WTC11 (cell line): ENCODE measurements at places on chromosomes 16 and 17.
A peak's percentile ranks its signal among the peaks of the same experiment; 100 is the strongest.

DNA sequence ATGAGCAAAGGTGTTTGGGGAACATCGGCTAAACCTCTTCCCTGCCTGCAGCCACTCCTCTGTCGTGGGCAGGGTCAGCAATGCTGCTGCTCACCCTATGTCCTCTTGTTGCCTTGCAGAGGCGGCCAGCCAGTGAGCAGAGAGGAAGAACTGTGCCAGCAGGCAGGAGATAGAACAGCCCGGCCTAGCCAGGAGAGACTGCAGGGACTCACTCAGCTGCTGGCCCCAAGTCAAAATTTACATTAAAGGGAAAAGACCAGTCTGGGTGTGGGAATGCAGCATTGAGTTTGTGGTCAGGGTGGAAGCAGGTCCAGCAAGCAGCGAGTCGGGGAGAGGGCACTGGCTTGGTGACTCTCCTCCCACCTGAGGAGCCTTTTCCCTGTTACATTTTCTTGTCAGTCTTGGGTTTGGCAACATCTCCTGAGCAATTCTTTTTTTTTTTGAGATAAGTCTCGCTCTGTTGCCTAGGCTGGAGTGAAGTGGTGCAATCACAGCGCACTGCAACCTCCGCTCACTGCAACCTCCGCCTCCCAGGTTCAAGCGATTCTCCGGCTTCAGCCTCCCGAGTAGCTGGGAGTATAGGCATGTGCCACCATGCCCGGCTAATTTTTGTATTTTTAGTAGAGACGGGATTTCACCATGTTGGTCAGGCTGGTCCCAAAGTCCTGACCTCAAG is 22.7 kb downstream of the LIG3 start:
- DNase-seq, result no peak

DNA sequence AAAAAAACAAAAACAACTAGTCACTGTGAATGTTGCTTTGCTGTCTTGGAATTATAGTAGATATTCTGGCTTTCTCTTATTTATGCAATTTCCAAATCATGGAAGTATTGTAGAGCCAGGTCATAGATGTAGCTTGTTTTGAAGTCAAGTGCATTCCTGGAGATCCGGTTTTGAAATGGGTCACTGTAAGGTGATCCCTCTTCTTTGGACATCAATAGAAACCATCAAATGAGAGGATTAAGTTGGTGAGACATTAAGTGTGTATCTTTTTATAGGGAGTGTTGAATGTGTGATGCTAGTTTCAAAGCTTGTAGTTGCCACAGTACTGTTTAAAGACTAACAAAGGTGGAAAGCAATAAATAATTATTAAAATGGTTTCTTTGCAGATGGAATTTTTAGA is 4.5 kb downstream of the PRKAR1A start:
- DNase-seq, result no peak

DNA sequence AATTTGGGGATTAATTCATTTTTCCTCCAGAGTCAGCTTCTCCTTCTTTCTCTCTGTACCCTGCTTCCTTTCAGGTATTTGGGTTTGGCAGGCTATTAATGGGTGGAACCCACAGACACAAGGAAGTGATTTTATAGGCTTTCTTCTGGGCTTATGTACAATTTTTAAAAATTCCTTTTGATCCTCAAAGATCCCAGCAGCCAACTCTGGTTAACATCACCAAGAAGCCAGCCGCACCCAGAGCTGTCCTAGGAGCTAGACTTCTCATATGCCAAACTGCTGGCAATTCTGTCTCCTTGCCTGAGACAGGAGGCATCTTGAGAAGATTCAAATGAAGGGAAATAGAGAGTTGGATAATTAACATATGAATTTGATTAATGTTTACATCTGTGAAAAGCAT is 47.2 kb upstream of the ELAC2 start:
- no peak for DNase-seq

DNA sequence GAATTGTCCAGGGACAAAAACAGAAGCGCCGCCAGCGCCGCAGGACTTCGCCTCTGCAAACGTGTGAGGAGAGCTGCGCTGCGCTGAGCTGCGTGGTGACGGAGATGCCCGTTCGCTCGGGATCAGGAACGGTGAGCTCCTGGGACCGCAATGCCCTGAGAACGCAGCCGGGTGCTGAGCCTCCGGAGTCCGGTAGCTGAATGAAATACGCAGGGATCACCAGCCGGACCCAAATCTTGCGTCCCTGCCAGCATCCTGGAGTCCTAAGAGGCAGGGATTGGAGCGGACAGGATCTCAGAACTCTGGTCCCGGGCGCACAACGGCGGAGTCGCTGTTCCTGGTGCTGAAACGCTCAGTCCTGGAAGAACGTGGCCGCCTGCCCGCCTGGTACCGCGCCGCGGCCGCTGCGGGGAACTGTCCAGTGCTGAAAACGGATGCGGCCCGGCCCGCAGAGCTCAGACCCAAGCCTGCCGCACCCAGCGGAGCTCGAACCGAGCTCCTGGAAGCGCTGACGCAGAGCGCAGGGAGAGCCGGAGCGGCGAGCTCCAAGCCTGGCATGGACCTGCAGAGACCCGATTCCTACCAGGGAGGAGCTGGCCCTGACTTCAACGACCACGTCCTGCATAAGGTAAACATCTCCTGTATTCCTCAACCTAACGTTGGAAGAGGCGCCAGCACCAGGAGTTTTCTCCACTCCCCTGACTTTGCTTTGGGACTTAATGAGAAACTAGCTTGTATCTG is 41.5 kb downstream of the CD300LF start:
- DNase-seq, result peak; percentile 97

DNA sequence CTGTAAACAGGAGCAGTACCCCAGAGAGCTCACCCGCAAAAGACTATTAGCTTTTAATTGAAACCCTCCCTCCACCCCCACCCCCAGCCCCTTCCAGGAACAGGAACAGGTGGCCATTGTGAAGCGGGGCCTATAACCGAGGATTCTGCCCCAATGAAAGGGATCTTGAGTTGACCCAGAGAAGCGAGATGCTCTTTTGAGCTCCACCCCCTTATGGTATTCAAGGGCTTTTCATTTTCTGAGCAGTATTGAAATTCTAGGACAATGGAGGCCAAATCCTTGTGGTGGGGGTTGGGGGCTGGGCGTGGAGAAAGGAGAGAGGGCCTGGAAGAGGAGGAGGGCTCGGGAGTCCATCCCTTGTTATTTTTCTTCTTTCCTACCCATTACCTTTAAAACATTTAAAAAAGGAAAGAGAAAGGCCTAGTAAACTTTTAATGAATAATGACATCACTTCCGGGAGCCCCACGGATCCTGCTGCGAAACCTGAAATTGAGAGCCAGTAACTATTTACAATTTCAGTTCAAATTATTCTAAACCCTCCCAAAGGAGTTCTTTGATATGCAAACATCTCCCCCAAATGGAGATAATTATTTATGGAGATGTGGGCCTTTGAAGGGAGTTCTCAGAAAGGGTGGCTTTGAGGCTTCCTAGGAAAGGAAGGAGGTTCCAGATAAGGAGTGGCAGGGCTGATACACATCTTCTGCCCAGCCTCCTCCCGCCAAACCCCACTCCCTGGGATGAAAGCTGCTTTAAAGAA is 30.5 kb downstream of the HS3ST3B1 start:
- DNase-seq, result peak; percentile 18

DNA sequence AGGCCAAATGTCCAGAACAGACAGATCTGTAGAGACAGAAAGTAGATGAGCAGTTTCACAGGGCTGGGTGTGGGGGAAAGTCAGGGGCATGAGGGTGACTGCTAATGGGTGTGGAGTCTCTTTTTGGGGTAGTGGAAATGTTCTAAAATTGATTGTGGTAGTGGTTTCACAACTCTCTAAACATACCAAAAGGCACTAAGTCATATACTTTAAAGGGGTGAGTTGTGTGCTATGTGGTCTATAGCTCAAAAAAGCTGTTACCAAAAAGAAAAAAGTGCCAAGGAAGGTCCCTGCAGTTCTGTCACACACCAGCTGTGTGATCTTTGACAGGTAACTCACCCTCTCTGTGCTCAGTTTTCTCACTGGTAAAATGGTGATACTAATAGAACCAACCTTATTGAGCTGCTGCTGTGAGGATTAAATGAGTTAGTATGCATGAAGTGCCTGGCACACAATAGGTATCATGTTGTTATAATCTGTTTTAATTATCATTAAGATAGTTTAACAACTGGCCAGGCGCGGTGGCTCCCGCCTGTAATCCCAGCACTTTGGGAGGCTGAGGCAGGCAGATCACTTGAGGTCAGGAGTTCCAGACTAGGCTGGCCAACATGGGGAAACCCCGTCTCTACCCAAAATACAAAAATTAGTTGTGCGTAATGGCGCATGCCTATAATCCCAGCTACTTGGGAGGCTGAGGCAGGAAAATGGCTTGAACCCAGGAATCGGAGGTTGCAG is 10.3 kb downstream of the ITGAX start:
- DNase-seq, result no peak

DNA sequence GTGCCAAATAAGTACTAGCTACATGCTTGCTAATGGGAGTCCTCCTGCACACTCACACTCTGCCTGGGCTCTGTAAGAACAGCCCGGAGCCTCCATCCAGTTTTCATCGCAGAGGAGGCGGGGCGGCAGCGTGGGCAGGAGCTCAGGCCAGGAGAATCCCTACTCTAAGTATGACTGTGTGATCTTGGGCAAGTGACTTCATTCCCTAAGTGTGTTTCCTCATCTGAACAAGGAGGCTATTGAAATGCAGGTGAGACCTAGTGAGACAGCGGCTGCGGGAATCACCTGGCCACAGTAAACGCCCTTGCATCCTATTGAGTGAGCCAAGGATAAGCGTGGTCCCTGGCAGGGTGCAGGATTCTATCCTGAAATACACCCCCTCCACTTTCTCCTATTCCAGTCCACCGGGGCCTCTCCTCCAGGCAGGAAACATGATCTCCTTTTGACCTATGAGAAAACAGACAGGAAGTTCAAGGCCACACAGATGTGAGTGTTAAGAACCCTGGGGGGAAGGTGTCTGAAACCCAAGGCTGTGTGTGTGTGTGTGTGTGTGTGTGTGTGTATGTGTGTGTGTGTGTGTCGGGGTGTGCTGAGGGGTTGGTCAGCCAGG is 5.2 kb upstream of the RAI1 start:
- DNase-seq, result peak; percentile 37

GRCh38 chr16:29663016-29663806 is at the start of gene SPN:
SPN (plus strand) TSS chr16:29663247; CDS start chr16:29663729, 482 bp downstream.
- no peak for DNase-seq

DNA sequence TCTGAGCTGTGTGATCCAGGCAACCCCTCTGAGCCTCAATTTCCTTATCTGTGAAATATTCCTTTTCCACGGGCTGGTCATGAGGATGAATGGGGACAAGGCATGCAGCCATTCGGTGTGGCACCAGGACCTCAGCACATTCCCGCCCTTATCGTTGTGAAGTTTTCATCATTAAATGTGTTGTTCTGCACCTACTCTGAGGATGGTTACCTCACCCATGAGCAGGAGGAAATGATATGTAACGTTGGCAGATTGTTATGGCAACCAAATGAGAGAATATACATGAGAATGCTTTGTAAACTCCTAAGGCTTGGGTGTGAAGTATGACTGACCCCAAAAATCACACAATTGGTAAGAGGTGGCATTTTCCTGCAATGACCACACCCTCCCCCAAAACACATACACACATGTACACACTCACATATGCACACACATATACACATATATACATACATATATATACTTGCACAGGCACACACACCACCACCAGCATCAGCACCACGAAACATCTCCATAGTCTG is 39.5 kb downstream of the SMARCE1 start:
- DNase-seq, result no peak

GRCh38 chr16:85998868-85999729 is 100.1 kb downstream of the IRF8 start:
- DNase-seq, result no peak

GRCh38 chr16:14539631-14540030 is 90.4 kb downstream of the PARN start:
- DNase-seq, result no peak

DNA sequence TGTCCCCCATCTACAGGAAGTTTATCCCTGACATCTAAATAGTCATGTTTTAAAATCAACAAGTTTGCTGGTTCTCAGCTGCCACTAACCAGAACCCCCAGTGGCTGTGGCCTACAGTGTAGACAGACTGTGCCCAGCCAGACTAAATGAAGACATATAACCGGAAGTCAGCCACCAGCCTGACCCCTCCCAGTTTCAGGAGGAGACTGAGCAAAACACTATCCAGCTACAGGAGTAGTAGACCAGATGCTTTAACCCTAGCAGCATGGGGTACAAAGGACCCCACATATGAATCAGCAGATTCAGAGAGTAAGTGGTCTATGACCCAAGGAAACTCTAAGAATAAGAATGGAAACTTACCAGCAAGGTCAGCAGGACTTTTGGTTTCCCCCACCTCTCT is 83.4 kb downstream of the HIC1 start:
- DNase-seq, result no peak

GRCh38 chr17:55286681-55287589 is 22.2 kb downstream of the HLF start:
- no peak for DNase-seq

GRCh38 chr17:41575336-41575735 is 3.5 kb upstream of the KRT9 start:
- no peak for DNase-seq

DNA sequence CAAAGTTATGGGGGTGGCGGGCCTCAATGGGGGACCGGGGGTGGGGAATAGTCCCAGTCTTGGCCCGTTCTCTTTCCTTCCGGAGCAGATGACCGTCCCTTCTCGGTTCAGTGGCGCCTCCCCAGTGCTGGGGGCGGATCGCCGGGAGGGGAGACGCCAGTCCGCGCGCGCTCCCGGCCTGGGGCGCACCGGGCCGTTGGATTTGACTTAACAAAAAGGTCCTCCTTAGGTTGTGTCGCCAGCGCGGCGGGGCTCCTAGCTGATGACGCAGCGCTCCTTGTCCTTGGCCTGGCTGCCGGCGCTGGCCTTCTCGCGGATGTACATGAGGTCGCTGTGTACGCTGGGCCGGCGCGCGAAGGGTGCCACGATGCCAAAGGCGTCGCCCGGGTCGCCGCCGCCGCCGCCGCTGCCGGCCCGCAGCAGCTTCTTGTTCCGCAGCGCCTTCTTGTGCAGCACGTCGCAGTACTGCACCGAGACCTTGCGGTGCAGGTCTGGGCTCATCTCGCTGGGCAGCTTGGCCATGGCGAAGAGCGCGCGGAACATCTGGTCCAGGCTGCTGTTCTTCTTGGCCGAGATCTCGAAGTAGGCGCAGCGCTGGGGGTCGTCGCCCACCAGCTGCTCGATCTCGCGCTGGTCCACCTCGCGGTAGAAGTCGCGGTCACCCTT is 1.2 kb downstream of the RASD1 start:
- peak; percentile 69 for DNase-seq

DNA sequence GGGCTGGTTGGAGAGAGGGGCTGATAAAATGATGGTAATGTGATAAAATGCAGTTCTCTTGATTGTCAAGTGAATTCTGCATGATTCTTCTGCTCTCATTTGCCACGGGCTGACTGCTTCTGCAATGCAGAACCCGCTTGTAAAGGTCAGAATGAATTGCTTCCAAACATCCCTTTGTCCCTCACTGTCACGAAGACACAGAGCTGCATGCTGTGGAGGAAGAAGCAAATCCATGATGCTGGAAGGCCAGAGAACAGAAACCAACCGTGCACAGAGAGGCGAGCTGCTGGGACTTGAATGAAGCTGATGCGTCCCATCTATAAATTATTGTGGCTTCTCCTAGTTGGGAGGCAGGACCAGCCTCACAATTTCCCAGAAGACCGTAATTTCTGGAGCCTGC is 171.6 kb downstream of the PRKCB start:
- DNase-seq, result no peak
